ENCODE measurements at places on chromosomes 5 and 9. TPM values are rescaled to one million over a fixed set of nuclear protein-coding genes. Genes with fewer than 3 reads are reported as not detected.

- no peak for DNase-seq
Observed at GRCh38 chr5:24788829-24789514, 144.2 kb upstream of the CDH10 start.

GRCh38 chr9:18106006-18106560, 367.9 kb upstream of the ADAMTSL1 start:
- no peak for DNase-seq

PLAC8L1 gene
- polyA plus RNA-seq, result not detected

GRCh38 chr5:153496835-153497234, 6.4 kb downstream of the GRIA1 start:
- DNase-seq, result no peak

DNA sequence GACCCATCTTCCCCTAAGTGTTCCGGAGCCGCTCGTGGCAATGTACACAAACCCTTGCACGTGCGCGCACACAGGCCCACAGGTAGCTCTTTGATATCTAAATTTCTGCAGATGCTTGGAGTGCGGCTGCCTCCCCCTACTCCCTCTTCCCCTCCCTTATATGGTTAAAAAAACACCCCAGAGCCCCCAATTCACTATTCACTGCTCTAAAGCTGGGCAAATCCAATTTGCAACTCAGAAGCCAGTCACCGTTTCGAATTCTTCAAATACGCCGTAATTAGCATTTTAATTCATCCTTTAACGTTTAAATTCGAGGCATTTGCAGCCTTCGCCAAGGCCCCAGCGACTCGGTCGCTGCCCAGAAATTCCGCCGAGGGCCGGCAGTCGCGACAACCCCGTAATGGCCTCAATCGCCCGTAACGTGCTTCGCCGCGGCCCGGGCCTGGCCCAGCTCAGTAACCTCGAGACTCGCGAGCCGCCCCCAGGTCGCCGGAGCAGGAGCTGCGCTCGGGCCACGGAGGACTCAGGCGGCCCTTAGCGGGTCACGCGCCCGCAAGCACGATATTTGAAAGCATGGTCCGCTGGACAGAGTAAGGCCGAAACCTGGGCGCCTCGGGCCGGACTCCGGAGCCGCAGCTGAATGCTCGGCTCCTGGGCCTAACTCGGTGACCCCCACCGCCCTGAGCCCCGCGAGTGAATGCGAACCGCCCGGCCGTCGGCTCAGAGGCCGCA, 1.3 kb downstream of the IRX2 start:
- DNase-seq, result no peak

DNA sequence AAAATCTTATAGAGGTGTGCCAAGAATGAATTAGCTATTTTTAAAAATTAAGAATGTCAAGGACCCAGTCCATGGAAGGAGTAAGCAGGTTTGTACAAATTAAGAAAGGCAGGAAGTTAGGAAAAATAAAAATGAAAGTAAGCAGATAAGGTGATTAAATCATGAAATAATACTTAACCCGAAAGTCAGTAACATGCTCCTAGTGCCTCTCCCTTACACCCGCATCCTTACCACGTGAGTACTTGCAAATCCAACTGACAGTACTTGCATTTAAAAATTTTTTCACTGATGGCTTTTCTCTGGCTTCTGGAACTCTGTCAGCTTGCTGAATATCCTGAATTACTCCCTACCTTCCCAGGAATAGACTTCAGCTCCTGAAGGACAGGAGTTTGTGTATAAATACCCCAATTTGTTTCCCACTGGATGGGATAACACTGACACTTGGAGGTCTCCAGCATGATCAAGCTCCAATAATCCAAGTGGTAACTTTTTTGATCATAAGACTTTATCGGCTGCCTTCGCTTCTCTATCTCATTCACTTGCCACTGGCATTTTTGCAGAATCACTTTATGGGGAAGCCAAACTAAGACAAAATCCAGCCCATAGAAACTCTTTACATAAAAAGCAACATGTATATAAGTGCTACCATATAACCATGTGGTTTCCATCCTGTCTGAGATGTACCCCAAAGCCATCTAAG, 41.6 kb upstream of the RICTOR start:
- no peak for DNase-seq

GCNT1 gene
- 4.3 TPM for polyA plus RNA-seq

DNA sequence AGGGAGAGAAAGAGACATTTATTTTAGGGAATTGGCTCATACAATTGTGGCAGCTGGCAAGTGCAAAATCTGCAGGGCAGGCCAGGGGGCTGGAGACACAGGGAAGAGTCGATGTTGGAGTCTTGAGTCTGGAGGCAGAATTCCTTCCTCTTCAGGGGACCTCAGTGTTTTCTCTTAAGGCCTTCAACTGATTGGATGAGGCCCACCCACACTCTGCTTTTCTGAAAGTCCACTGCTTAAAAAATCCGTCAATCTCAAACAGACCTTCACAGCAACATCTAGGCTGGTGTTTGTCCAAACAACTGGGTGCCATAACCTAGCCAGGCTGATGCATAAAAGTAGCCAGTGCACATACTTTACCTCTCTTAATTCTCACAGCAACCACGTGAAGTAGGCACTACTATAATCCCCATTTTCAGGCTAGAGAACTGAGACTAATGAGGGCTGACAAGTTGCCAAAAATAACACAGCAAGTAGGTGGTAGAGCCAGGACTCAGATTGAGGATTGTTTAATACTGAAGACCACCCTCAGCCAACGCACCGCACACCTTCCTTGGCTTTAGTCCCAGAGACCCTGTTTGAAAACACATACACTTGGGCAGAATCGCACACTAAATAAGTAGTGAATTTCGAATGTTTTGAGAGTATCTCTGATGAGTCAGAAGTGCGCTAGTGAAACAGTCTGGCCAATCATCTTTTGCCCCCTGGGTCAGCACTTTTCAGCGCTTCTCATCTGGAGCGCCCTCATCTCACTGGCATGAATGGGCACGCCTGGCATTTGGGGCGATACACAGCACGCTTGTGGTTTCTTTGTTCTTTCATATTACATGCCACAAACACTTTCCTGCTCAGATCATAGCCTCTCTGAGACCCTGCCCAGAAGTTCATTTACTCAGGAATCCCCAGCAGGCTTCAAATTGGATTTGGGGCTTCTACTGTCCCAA, 591.4 kb downstream of the CCDC171 start:
- no peak for DNase-seq

ZBTB26 gene
- 0.49 TPM for polyA plus RNA-seq

DNA sequence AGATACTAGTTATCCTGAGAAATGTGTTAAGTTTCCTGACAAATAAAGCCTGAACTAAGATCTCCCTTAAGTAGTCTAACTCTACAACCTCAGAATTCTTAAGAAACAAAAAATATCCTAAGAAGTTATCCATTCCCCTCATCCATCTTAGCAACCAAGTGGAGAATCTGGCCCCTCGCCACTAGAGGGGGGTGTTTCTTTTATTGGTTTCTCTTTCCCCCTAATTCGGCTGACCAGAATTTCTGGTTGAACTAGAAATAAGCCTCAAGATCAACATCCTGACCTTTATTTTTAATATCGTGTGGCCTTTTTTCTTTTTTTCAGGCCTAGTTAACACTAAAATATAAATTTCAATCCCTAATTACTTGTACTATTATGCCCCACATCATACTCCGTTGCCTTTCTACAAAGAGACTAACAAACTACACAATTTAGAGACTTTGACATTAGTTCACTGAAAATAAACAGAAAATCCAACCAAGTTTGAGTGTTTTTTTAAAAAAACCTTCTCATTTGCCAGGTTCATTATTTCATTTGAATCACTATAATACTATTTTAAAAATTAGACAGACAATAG, 14.3 kb upstream of the NR4A3 start:
- peak; percentile 61 for DNase-seq

CORO2A gene
- 11.9 TPM for polyA plus RNA-seq

DNA sequence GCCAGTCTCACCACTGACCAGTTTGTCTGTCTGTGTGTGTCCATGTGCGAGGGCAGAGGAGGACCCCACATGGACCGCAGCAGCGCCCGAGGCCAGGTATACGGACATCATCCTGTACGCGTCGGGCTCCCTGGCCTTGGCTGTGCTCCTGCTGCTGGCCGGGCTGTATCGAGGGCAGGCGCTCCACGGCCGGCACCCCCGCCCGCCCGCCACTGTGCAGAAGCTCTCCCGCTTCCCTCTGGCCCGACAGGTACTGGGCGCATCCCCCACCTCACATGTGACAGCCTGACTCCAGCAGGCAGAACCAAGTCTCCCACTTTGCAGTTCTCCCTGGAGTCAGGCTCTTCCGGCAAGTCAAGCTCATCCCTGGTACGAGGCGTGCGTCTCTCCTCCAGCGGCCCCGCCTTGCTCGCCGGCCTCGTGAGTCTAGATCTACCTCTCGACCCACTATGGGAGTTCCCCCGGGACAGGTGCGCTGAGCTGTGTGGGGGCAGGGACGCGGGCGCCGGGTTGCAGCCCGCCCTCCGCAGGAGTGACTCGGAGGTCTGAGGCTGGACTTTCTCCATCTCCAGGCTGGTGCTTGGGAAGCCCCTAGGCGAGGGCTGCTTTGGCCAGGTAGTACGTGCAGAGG, 6.5 kb downstream of the FGFR4 start:
- no peak for DNase-seq

Measured in CD8-positive, alpha-beta memory T cell (primary cell).